ENCODE measurements at places on chromosomes 6 and 20. TPM values are rescaled to one million over a fixed set of nuclear protein-coding genes. Genes with fewer than 3 reads are reported as not detected.

The TFAP2A gene
- 0.24 TPM for total RNA-seq

The ENPP3 gene
- 0.16 TPM for total RNA-seq

The OR2H1 gene
- not detected for total RNA-seq

The SLC22A2 gene
- not detected for total RNA-seq

The SLC17A3 gene
- not detected for total RNA-seq

The RNF5 gene
- total RNA-seq = 11.5 TPM

The CST2 gene
- not detected for total RNA-seq

The FAM120B gene
- 24.0 TPM for total RNA-seq

The RBM24 gene
- total RNA-seq = 2.6 TPM

Measured in CD8-positive, alpha-beta T cell (primary cell).